ENCODE measurements at places on chromosomes 2 and 18. TPM values are rescaled to one million over a fixed set of nuclear protein-coding genes. Genes with fewer than 3 reads are reported as not detected.

- DNase-seq, result no peak
Observed at GRCh38 chr2:187003611-187004010, 154.6 kb upstream of the ZSWIM2 start.

GRCh38 chr2:145596416-145596815 lies 1076.5 kb upstream of the ZEB2 start:
- no peak for DNase-seq

DNA sequence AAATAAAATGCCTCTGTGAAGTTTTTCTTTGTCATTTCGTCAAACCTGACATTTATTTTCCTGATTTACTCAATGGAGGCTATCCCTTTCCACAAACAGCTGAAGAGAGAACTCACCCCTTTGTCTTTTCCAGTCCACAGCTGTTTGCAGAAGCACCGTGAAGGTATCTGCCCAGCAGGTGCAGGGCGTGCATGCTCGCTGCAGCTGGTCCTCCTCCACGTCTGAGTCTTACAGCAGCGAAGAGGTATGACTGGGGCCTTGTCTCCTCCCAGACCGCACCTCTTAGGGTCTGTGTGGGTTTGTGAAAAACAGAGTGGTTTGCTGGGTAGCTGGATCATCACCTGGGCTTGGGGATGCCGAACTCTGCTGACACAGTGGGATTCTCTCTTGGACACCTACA lies 9.7 kb downstream of the SPP2 start:
- DNase-seq, result no peak

The SLC66A2 gene
- total RNA-seq, result 45.6 TPM

- no peak for DNase-seq
Observed at GRCh38 chr18:39620551-39621168, 2055.1 kb upstream of the CELF4 start.

Measured in activated CD4-positive, alpha-beta T cell treated with anti-CD3 and anti-CD28 coated beads, Interleukin-2, amount 10 ng/mL, durations not matched to agents 24 days and 14 days (primary cell).